Osteocyte (in vitro differentiated cells): ENCODE measurements at places on chromosomes 16 and 17. TPM values are rescaled to one million over a fixed set of nuclear protein-coding genes. Genes with fewer than 3 reads are reported as not detected.
A peak's percentile ranks its signal among the peaks of the same experiment; 100 is the strongest.

DNA sequence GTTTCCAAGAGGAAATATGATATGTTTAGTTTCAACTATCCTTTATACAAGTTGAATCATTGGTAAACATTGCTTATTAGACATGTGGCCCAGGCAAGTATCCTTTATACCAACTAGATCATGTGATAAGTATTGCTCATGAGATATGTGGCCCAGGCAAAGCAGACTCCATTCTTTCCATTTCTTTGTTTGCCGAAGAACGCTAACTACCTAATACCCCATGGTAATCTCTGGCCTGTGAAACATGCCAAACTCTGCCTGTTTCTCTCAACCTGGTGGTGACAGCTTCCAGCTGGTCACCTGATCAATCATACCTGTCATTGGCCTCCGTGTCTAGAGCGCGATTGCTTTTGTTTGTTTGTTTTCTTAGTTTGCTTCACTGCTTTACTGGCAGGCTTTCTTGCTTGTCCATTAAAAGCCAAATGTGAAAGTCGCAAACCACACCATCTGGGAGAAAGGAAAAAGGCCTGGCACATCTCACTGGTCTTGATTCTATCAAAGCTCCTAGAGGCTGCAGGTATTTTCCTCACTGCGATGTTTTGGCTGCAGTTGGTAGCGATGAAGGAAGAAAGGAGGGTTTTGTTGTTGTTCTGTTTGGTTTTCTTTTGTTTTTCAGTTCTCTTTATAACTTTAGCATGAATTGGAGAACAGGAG lies 686.2 kb downstream of the KCNJ2 start:
- no peaks in the 10 kb centered on the region for H3K27me3 ChIP-seq
- H3K27ac ChIP-seq, result peak overlapping the region; percentile 52
- H3K36me3 ChIP-seq, result no peaks in the 10 kb centered on the region
- H3K4me3 ChIP-seq, result no peak overlapping the region
- no peak for DNase-seq

GRCh38 chr17:40613467-40614154 lies 34.0 kb downstream of the SMARCE1 start:
- H3K36me3 ChIP-seq, result no peaks in the 10 kb centered on the region
- H3K27ac ChIP-seq, result no peak overlapping the region

Gene MAF
- 63.6 and 70.3 TPM in 2 replicates for total RNA-seq

DNA sequence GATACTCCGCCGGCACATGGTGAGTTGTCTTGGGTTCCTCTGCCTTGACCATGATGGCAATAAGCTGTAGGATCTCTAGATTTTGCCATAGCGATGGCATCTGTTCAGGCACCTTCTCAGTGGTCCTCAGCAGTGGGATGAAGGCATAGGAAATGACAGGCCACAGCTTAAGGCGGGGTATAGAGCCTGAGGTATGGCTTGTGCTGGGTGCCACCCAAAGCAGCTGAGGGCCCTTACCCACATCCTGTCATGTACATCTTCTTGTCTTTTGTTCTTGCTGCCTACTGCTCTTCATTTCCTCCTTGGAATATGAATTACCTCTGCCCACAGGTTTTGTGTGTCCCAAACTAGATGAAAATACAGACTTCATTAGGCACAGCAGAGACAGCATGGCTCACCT lies 29.5 kb downstream of the KAT7 start:
- peaks cover 21% of the 10 kb centered on the region for H3K4me1 ChIP-seq
- no peaks in the 10 kb centered on the region for H3K27me3 ChIP-seq
- no peak overlapping the region for H3K4me3 ChIP-seq
- peaks cover 52% of the 10 kb centered on the region for H3K36me3 ChIP-seq
